ENCODE measurements at places on chromosomes 7 and 10.

GRCh38 chr10:86261470-86261869 lies 105.1 kb downstream of the GRID1 start:
- DNase-seq: no peak

GRCh38 chr7:103075337-103075918 lies 488 bp downstream of the ARMC10 start:
- DNase-seq: peak; percentile 37

- no peak for DNase-seq
Observed at GRCh38 chr10:44385696-44386441, 972 bp upstream of the CXCL12 start.

DNA sequence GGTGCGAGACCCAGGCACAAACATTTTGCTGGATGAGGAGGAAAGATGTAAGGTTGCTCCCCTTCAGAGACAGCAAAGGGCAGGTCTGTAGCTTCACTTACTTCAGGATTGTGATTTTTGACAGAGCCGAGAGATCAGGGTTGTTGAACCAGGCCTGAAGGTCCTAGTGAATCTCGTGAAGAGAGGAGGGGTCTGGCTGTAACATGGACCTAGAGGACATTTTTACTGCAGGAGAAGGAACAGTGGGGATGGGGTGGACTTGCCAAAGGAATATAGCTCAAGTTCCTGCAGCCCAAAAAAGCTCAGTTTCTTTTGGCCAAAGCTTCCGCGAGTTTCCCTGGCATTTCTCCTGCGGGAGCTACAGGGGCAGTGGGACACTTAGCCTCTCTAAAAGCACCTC lies 976 bp upstream of the EGFR start:
- DNase-seq: no peak

- no peak for DNase-seq
Observed at GRCh38 chr7:66696774-66697191, 43.8 kb upstream of the RABGEF1 start.

GRCh38 chr7:4883033-4883371 lies 514 bp downstream of the RADIL start:
- no peak for DNase-seq

Measured in caudate nucleus (tissue), 63 donors.